Lung microvascular endothelial cell (primary cell): ENCODE measurements at places on chromosomes 12 and 14. TPM values are rescaled to one million over a fixed set of nuclear protein-coding genes. Genes with fewer than 3 reads are reported as not detected.

Gene SRRM4
- total RNA-seq = not detected in 2 replicates

Gene CD163L1
- 3.2 and 10.2 TPM in 2 replicates for total RNA-seq

Gene KLRG1
- 0.20 and 0.22 TPM in 2 replicates for total RNA-seq

Gene KLRK1
- not detected in 2 replicates for total RNA-seq

Gene CBLN3
- total RNA-seq = 0.20 and 0.22 TPM in 2 replicates

Gene GZMB
- total RNA-seq = not detected in 2 replicates

Gene RND1
- 1.4 and 3.5 TPM in 2 replicates for total RNA-seq

Gene FIGNL2
- total RNA-seq = 0.44 and 0.79 TPM in 2 replicates

Gene KRT2
- total RNA-seq = not detected in 2 replicates

Gene ACOT6
- total RNA-seq = under 0.01 TPM in 1 of 2 replicates, not detected in the other

Gene NEDD1
- 20.3 and 21.8 TPM in 2 replicates for total RNA-seq

Gene CEP170B
- total RNA-seq = 2.8 and 5.0 TPM in 2 replicates

Gene POTEG
- not detected in 2 replicates for total RNA-seq

Gene DBX2
- not detected in 2 replicates for total RNA-seq

Gene DEGS2
- total RNA-seq = 0.20 and 0.22 TPM in 2 replicates

Gene PLEK2
- total RNA-seq = 0.20 and 5.9 TPM in 2 replicates

Gene MANSC1
- 5.0 and 5.4 TPM in 2 replicates for total RNA-seq

Gene SPTB
- total RNA-seq = under 0.01 TPM in 2 replicates

Gene KRT75
- total RNA-seq = not detected in 2 replicates

Gene GLT8D2
- total RNA-seq = 3.5 and 6.0 TPM in 2 replicates

Gene KCNC2
- total RNA-seq = not detected in 2 replicates

Gene RTL1
- not detected in 2 replicates for total RNA-seq

Gene ADAM21
- total RNA-seq = under 0.01 TPM in 2 replicates

Gene LBHD2
- total RNA-seq = not detected in 2 replicates

Gene CLEC9A
- not detected in 2 replicates for total RNA-seq

Gene GPR68
- 0.20 and 0.44 TPM in 2 replicates for total RNA-seq

Gene FOXN4
- not detected in 2 replicates for total RNA-seq

Gene LTBP2
- total RNA-seq = 6.2 and 44.9 TPM in 2 replicates
